D721Med (cell line): ENCODE measurements at places on chromosomes 11 and 22.

- DNase-seq = no peak
These were observed 161.9 kb downstream of the INSC start for GRCh38 chr11:15276621-15277020.

DNA sequence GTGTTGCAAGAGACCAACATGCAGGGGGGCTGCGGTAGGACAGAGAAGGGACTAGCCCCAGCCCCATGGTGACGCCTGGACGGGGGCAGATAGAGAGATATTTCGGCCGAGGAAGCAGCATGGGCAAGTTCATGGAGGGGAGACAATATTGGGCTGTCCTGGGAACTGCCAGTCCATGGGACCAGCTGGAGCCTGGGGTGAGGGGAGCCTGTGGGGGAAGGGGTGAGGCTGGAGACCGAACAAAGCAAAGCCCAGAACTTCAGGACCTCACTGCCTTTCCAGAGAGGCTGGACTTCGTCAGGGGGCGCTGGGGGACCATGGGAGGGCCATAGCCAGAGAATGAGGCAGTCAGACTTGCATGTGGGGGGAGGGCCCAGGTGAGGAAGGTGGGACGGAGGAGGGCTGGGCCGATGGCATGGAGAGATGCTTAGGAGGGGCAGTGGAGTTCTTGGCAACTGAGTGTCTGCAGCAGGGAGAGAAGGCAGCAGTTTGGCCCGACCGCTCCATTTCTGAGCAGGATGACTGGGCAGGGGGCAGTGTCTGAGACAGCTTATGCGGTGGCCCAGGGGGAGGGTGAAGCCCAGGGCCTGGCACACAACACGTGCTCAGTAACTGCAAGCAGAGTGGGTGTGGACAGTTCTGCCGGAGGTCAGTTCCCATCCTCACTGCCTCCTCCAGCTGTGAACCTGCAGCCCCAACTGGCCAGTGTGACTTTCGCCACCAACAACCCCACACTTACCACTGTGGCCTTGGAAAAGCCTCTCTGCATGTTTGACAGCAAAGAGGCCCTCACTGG lies 712 bp downstream of the UPK3A start:
- no peak for DNase-seq

DNA sequence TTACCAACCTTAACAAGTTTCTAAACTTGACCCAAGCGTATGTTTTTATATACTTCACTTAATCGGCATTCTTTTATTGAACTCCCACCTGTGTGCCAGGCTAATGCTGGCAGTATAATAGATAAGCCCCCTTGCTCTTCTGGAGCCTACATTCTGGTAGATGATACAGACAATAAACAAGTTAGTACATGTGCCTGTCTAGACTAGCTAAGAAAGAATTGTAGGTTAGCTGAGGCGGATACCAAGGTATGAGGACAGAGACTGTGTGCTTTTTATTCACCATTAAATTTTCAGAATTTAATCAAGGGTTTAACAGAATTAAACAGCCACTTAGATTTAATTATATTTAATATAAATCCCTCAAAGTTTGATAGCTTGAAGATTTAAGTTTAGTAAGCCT lies 45.7 kb downstream of the TTC17 start:
- no peak for DNase-seq

GRCh38 chr11:111347002-111347722 lies 31.9 kb downstream of the POU2AF1 start:
- no peak for DNase-seq

DNA sequence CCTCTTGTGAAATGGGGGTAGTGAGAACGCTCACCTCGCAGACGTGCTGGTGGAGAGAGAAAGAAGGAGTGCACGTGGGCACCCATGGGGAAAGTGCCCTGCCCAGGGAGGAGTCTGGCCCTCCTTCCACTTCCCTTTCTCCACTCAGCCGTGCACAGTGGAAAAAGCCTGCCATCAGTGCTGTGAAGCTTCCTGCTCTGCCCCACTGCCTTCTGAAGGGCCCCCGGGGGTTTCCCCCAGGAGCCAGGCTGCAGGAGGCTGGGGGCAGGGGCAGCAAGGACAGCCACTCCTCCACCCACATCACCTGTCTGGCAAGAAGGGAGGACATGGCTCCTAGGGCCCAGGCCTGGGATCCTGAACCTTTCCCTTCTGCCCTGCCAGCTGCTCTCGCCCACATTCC lies 7.6 kb downstream of the TP53I11 start:
- DNase-seq = no peak

DNA sequence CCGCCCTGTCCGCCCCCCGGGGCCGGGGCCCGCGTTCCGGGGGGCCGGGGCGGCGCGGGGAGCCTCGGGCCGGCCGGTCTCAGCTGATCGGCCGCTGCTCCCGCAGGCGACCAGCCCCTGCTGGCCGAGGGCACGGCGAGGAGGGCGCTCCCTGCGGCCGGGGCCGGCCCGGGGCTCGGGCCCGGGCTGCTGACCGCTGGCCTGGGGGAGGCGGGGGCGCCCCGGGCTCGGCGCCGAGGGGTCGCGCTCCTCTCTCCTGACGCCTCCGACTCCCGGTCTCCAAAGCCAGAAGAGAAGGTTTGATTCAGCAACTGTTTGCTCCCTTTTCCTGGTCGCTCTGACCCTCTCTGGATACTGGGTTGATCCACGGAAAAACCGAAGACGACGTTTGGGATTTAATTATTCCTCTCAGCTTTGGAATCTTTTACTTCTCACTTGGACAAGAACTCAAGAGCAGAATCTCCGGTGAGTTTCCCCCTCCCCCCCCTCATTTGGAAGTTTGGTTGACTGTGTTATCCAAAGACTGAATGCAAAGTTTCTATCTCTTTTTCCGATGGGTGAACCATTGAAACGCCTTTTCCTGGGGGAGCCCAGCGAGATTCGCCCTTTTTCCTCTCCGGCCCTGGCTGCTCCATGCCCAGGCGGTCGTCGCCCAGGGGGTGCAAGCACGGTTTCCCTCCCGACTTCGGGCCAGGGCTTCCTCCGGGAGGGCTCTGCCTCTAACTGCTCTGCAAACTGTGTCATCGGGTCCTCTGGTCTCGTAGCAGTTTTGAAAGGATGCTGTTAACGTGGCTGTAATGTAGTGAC lies 725 bp downstream of the KDM2A start:
- DNase-seq = no peak

DNA sequence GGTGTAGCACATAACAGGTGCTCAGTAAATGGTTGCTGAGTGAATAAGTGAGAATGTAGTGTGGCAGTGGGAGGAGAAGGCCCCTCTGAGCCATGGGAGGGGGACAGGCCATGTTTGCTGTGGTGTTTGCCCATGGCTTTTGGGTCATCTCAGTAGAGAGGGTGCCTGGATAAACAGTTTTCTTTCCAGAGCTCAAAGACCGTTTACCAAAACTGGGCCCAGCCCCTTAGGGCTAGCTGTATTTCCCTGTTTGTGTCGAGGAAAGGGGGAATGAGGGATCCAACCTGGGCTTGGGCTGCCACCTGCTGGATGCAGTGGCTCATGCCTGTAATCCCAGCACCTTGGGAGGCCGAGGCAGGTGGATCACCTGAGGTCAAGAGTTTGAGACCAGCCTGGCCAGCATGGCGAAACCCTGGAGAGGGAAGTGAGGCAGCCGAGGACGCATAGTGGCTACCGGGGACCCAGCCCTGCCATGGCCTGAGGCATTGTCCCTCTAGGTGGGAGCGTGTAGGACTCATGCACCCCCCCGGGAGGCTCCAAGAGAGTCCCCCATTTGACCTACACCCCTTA lies 8.7 kb upstream of the LTO1 start:
- no peak for DNase-seq

GRCh38 chr11:44949160-44950030 lies 1.3 kb downstream of the TP53I11 start:
- no peak for DNase-seq

DNA sequence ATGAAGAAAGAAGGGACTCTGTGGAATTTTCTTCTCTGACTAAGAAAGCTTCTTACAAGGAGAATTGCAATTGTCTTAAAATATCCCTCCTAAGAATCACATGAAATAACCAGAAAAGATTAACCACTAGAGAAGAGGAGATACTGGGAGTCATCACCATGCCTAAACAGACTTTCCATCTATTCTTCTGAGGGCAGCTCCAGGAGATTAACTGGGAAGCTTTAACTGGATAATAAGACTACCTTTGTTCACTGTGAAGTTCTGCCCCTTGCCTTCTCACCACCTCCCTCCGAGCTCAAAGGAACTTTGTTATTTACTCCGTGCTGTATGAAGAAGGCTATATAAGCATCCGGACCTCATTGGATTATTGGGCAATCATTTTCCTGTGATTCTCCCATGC lies 24.5 kb upstream of the MMP7 start:
- no peak for DNase-seq

DNA sequence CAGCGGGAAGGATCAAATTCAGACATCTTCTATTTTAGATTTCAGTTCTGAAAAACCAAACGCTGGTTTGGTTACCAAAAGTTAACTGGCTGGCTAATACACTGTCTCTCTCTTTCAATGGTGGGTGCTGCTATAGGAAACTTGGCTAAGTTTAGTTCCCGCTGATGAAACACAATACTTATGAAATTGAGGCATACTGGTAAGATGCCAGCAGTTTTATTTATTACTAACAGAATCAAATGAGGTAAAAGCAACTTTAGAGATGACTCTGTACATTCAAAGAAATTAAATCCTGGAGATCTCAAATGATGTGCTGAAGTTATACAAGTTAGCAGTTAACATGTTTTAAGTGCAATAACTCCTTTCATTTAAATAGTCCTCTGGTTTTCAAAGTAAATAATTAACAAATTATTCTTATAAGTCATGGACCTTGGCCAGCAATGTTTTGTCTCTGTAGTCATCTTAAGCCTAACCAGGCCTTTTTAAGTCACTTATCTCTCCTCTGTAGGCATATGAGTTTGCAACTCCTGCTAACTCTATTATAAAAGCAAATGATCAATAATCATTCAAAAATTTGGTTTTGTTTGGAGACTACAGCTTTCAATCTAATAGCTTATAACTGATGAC lies 54.8 kb downstream of the PAK1 start:
- no peak for DNase-seq

DNA sequence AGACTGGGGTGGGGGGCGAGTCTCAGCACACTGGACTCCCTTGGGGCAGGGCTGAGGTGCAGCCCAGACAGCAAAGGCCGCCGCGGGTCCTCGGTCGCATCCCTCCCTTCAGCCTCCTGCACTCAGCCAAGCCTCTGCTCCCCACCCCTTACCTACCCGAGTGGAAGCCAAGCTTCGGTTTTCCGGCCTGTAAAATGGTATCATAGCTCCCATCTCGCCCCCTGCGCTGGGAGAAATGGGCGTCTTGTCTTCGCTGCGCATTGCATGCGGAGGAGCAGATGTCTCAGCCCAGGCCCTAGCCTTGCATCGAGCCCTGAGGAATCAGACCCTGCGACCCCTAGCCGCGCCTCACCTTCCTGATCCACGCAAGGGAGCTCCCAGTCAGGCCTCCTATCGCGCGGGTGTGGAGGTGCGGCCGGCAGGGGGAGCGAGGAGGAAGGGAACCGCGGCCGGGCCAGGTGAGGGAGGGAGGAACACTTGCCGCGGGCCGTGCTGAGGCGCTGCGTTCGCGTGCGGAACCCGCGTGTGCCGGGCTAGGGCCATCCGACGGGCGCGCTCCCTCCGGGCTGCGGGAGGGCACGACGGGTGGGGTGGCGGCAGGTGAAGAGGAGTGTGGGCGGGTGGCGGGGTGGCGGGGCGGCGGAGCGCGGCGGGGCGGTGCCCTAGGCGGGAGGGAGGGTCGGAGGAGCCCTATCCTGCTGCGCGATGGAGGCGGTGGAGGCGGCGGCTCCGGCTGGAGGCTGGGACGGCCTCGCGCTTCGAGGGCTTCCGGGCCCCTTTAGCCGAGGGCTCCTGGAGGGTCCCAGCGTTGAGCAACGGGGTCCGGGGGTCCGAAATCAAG lies 4.1 kb upstream of the TBX1 start:
- DNase-seq = no peak

DNA sequence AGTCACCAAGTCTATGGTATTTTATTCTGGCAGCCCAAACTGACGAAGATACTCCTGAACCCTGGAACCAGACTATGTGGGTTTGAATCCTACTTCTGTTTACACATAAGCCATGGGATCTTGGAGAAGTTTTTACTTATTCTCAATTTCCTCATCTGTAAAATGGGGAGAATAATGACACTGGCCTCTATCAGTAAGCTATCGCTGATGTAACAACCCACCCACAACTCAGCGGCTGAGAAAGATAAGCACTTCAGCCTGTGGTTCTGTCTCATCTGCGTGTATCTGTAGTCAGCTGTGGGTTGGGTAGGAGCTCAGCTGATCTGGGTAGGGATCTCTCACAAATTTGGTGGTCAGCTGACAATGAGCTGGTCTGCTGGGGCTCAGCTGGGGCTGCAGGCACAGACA lies 68.0 kb upstream of the ALX4 start:
- no peak for DNase-seq

DNA sequence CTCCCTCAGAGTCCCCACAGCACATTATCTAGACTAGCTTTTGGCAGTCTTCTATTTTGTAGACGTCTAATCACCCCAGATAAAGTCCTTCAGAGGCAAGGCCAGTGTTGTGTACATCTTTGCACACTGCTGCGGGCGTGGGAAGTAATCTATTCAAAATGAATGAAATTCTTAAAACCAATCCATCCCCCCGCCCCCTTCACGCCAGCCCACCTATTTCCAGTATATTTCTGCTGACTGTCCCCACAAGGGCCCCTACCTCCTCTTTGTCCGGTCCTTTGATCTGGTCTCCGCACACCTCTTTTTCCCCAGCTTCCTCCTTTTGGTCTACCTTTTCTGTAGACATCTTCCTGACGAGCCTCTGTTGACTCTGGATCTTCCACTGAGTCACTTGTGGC lies 375 bp downstream of the BSCL2 start:
- DNase-seq = no peak

GRCh38 chr22:23183061-23183698 lies 2.9 kb downstream of the BCR start:
- DNase-seq = no peak
